Inflammatory macrophage (primary cell): ENCODE measurements at places on chromosomes 16 and 17.

DNA sequence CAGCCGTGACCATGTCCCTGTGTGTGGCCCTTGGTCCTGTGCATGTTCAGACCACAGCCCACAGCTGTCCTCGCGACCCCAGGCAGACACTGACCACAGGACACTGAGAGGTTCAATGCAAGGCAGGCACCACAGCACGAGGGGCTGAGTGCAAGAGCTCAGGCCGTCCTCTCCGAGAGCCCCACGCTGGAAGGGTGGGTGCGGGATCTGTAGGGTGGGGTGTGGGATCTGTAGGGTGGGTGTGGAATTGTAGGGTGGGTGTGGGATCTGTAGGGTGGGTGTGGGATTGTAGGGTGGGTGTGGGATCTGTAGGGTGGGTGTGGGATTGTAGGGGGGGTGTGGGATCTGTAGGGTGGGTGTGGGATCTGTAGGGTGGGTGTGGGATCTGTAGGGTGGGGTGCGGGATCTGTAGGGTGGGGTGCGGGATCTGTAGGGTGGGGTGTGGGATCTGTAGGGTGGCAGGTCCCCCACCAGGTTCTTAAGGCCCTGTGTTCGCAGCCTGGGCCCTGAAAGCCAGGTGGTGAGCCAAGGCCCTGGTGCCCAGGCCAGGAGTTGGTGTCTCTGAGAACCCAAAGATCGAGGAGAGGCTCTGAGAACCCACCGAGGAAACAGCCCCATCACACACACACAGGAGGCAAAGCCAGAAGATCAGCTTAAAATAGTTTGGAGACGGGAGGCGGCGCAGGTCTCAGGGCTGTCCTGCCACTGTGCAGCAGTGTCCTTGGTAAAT is 48.2 kb downstream of the METRNL start:
- DNase-seq = no peak

DNA sequence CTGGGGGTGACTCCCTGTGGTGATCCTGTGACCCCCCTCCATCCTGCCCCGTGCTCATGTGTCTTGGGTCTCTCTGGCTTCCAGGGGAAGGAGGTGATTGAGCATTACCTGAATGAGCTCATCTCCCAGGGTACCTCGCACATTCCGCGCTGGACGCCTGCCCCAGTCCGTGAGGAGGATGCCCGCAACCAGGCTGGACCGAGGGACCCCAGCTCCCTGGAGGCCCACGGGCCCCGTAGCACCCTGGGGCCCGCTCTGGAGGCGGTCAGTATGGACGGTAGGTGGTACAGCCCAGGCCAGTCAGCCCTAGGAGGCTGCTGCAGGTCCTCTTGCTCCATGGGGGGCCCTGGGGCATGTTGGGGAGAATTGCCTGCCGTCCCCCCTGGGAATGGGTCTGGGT is 33.6 kb downstream of the SEC14L5 start:
- no peak for DNase-seq

- DNase-seq = peak; percentile 99
Observed at GRCh38 chr17:74779948-74780400, 3.8 kb upstream of the NAT9 start.

DNA sequence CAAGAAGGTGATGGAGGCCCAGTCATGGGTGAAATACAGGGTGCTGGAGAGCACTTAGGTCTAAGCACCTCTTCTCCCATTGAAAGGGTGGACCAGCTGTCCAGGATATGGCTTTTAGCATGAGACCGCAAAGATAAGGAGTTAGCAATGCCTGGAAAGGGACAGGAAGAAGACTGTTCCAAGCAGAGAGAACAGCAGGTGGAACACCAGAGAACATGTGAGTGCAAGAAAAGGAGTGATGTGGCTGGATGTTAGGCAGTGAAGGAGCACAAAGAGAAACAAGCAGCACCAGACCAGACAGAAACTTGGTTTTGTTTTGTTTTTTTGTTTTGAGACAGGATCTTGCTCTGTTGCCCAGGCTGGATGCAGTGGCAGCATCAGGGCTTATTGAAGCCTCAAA is 45.4 kb upstream of the CCL1 start:
- DNase-seq = no peak

GRCh38 chr17:64262198-64262999 is 661 bp downstream of the TEX2 start:
- peak; percentile 41 for DNase-seq

GRCh38 chr17:17745476-17746455 is 64.5 kb downstream of the RAI1 start:
- no peak for DNase-seq

GRCh38 chr16:69890892-69891282 is 60.2 kb upstream of the CLEC18A start:
- no peak for DNase-seq

DNA sequence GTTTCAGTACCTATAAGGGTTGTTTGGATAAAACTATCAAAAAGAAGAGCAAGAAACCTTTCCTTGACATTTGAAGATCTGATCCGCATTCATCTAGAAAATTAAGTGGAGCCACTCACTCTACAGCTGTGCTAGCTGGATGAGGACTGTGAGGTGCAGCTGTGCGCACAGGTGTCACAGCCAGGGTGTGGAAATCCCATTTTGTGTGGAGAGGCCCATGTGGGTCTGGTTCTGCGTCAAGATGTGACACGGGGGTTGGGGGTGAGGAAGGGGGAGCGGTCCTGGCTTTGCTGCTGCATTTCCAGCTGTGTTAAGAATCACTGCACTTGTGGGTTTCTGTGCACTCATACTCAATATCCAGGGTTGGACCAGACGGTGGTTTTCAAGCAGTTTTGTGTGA is 70.7 kb downstream of the CLEC16A start:
- DNase-seq = no peak

DNA sequence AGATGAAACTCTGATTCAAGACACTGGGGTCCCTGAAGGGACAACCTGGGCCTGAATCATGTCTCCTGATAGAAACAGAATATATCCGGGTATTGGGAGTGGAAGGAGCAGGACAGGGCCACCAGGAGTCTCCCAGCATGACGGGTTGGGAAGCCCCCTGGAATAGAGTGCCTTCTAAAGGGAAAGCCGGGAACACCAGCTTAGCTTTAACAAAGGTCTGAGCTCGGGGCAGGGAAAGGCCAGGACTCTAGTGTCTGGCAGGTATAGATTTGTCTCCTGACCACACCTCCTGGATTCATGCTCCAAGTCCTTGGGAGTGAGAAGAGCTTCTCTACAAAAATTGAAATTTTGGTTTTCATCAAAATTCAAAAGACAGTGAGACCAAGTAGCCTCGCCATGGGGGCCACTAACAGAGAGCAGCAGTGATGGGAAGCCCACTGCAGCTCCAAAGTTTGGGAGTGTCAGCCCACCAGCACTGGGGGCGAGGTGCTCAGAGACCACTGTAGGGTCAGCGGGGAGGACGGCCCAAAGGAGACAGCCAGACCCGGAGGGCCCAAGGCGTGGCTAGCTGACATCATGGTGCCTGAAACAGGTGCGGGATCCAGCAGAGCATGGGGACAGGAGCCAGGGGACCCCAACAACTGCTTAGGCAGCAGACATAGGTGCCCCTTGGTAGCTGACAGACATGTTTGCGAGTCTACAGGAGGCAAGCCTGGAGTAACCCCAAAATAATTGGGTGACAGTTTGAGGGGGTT is 81.0 kb downstream of the C16orf78 start:
- DNase-seq = no peak

DNA sequence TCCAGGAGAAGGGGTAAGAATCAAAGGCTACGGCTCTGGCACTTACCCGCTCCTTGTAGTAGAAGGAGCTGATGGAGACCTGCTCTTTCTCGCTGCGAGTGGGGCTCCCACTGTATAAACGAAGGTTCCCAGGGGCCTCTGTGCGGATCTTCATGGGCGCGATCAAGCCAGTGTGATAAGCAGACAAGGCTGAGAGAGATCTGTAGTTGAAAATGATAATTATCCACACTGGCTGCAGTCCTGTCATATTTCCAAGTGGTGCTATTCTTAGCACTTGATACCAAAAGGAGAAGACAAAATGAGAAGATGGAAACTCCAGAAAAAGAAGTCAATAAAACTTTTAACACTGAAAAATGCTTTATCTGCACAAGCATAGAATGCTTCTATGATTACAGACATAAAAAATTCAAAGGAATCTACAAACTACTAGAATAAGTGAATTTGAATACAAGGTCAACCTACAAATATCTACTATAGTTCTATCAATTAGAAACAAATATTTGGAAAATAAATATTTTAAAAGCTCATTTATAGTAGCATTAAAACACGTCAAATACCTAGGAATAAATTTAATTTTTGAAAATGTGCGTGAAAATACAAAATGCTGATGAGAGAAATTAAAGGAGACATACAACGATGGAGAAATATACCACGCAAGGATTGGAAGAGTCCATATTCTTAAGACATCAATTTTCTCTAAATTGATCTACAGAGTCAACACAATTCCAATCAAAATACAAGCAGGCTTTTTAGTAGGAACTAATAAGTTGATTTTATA is 80.8 kb downstream of the WDR59 start:
- no peak for DNase-seq

DNA sequence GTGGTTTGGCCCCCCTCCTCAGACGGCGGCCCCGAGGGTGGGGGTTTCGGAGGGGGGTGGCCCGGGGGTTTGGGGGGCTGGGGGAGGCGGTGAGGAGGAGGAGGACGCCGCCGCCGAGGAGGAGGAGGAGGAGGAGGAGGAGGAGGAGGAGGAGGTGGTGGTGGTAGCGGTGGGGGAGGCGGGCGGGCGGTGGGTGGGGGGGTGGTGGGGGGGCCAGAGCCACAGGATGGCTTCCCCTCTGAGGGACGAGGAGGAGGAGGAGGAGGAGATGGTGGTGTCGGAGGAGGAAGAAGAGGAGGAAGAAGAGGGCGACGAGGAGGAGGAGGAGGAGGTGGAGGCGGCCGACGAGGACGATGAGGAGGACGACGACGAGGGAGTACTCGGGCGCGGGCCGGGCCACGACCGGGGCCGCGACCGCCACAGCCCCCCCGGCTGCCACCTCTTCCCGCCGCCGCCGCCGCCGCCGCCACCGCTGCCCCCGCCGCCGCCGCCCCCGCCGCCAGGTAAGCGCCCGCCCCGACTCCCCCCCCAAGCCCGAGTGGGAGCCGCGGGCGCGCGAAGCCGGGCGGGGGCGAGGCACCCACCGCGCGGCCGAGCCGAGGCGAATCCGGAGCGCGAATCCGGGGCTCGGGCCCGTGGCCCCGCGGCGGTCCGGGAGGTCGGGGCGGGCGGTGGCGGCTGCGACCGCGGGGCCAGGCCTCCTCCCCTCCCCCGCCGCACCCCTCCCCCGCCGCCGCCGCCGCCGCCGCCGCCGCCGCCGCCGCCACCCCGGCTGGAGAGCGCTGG is 3.8 kb upstream of the CHD3 start:
- DNase-seq = no peak

GRCh38 chr17:17840751-17841591 is 4.2 kb upstream of the SREBF1 start:
- DNase-seq = peak; percentile 58

DNA sequence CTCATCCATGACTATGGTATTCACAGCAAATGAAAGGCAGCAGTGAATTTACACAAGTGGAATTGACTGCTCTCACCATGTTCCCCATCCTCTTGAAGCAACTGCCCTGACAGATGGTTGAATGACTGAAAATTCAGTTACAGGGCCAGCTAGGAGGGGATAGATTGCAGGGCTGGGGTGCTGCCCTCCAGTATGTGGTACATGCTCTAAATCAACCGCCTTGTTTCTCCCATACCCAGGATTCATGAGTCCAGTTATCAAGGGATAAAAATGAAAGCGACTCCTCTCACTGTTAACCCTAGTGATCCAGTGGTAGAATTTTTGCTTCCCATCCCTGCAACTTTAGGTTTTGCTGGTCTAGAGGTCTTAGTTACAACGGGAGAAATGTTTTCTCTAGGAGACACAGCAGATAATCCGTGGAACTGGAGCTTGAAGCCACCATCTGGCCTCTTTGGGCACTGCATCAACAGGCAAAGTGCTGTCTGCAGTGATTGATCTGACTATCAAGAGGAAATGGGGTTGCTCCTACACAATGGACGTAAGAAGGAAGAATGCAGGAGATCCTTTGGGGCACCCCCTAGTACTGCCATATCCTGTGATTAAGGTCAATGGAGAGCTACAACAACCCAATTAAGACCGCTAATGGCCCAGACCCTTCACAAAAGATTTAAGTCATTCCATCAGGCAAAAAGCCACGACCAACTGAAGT is 32.0 kb downstream of the SCPEP1 start:
- peak; percentile 55 for DNase-seq

GRCh38 chr16:82093666-82094300 is 58.7 kb downstream of the HSD17B2 start:
- DNase-seq = no peak

- peak; percentile 99 for DNase-seq
Observed at GRCh38 chr16:88264641-88265285, 118.0 kb upstream of the ZNF469 start.

DNA sequence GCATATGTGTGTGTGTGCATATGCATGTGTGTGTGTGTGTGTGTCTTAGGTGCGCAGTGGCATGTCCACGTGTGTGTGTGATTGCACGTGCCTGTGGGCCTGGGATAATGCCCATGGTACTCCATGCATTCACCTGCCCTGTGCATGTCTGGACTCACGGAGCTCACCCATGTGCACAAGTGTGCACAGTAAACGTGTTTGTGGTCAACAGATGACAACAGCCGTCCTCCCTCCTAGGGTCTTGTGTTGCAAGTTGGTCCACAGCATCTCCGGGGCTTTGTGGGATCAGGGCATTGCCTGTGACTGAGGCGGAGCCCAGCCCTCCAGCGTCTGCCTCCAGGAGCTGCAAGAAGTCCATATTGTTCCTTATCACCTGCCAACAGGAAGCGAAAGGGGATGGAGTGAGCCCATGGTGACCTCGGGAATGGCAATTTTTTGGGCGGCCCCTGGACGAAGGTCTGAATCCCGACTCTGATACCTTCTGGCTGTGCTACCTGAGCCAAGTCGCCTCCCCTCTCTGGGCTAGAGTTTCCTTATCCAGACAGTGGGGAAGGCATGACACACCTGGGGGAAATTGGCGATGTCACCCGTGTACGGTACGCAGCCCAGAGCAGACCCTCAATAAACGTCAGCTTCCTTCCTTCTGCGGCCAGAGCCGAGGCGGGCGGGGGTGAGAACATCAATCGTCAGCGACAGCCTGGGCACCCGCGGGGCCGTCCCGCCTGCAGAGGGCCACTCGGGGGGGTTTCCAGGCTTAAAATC is 47.6 kb downstream of the IL21R start:
- DNase-seq = no peak
